ENCODE measurements at places on chromosomes 6 and 20. TPM values are rescaled to one million over a fixed set of nuclear protein-coding genes. Genes with fewer than 3 reads are reported as not detected.

The RNF8 gene
- total RNA-seq, result 20.2 TPM

The ARMC12 gene
- not detected for total RNA-seq

The CD24 gene
- 125 TPM for total RNA-seq

The NFYA gene
- total RNA-seq, result 31.7 TPM

The ADTRP gene
- not detected for total RNA-seq

The ADGRF5 gene
- total RNA-seq, result 0.75 TPM

The MATN4 gene
- not detected for total RNA-seq

The FERMT1 gene
- 72.6 TPM for total RNA-seq

The FOXQ1 gene
- 7.5 TPM for total RNA-seq
